ENCODE measurements at places on chromosomes 4 and X.

DNA sequence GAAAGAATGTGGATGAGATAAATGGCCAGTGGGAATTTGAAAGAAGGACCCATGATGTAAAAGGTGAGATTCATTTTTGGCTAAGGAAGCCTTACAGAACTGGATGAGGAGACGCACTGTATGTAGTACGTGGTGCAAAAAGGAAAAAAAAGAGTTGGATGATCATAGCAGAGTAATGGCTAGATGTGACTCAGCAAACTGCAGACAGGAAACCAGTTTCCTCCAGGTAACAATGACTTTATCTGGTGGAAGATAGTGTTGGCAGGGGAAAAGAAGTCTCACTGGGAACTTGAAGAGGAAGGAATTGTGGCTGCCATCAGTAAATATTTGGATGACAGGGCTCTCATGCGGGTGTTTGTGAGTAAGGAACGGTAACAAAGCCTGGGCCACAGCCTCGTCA is 243.2 kb downstream of the CPE start:
- H3K36me3 ChIP-seq, result no peaks in the 10 kb centered on the region
- H3K27me3 ChIP-seq, result no peaks in the 10 kb centered on the region
- DNase-seq, result no peak

DNA sequence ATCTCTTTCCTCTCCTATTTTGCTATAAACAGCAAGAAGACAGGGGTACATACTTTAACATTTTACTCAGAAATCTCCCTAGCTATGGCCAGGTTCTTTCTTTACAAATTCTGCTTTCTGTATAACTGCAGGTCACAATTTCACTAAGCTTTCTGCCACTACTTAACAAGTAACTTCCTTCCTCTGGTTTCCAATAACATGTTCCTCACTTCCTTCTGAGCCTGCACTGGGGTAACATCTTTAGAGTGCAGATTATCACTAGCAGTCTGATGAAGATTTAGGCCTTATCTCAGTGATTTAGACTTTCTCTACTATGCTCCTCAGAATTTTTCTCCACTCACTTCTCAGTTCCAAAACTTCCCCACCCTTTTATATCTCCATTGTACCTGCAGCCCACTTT is 1930.5 kb upstream of the AGA start:
- H3K27ac ChIP-seq, result no peak overlapping the region
- no peaks in the 10 kb centered on the region for H3K4me1 ChIP-seq
- no peaks in the 10 kb centered on the region for H3K27me3 ChIP-seq
- H3K36me3 ChIP-seq, result no peaks in the 10 kb centered on the region

GRCh38 chr4:6232836-6233785 is 32.8 kb upstream of the JAKMIP1 start:
- H3K4me1 ChIP-seq, result no peaks in the 10 kb centered on the region
- DNase-seq, result peak; percentile 50

DNA sequence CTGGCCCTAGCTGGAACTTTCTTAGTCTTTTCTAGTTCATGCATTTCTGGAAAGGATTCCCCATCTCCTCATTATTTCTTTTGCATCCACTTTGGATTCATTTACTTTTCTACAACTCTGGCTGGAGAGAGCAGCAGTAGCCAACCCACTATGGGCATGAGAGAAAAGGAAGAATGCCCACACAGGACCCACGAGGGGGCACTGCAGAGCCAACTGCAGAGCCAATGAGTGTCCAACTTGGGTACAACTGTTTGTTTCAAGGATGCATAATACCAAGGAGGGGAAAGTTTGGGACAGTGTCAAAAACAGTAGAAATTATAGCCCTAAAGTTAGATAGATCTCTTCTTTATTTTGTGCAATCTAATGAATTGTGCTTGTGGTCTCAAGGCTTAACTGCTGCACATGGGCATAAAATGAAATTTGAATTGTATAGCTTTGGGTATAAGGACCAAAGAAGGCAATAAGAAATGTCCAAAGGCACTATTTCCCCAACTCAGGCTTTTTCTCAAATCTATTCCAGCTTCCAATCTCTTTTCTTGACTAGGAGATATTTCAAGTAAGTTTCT is 230.6 kb downstream of the NSUN7 start:
- H3K4me3 ChIP-seq, result no peak overlapping the region
- no peaks in the 10 kb centered on the region for H3K27me3 ChIP-seq
- no peaks in the 10 kb centered on the region for H3K4me1 ChIP-seq
- no peaks in the 10 kb centered on the region for H3K36me3 ChIP-seq
- H3K27ac ChIP-seq, result no peak overlapping the region
- peak; percentile 79 for DNase-seq

DNA sequence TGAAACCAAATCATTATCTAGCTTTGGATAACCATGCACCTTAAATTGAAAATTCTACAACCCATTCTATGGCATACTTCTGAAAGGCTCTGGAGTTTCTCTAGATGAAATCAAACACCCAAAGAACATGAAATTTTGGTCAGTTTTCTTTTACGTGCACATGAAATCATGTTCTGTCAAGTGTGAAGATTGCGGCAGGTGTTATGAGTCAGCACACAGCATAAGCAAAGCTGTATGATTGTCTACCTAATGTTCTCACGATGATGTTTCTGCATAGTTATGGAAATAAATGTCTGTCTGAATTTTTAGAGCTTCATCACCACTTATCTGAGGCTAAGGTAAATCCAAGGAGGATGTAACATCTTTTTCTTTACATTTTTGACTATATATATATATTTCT is 495.3 kb downstream of the IL1RAPL1 start:
- H3K27ac ChIP-seq, result no peak overlapping the region
- no peak for DNase-seq
- H3K4me3 ChIP-seq, result no peak overlapping the region
- H3K27me3 ChIP-seq, result no peaks in the 10 kb centered on the region
- no peaks in the 10 kb centered on the region for H3K4me1 ChIP-seq

DNA sequence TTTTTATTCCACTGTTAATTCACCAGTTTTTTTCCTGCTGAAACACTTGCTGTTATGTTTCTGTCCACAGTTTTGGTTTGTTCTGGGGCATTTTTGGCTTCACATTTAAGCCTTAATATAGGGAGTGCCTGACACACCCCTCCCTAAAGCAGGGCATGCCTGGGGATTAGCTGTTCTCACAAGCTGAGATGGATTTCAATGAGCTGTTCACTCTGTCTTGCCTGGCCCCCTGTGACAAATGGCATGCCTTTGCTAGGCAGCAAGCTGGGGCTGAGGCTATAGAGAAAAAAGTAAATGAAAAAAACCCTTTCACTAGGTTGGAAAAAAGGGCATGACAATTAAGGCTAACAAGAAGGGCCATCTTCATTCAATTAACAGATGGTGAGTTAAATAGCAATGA is 22.4 kb downstream of the LPAR4 start:
- no peaks in the 10 kb centered on the region for H3K36me3 ChIP-seq
- no peak overlapping the region for H3K4me3 ChIP-seq
- no peak for DNase-seq
- H3K4me1 ChIP-seq, result no peaks in the 10 kb centered on the region

DNA sequence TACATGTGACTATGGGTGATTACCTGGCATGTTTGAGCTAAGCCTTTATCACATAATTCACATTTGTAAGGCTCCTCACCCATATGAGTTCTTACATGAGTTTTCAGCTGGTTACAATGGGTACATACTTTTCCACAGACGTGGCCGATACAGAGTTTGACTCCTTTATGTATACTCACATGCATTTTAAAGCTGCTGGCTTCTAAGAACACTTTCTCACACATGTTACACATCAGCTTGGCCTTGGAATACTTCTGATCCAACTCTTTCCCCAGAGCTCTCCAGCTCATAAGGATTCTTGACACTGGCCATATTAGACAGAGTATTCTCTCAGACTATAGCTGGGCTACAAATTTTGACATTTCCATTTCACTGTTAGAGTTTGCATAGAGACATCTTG is 66.3 kb downstream of the TAB3 start:
- H3K27me3 ChIP-seq, result no peaks in the 10 kb centered on the region
- DNase-seq, result no peak
- H3K4me1 ChIP-seq, result no peaks in the 10 kb centered on the region
- no peak overlapping the region for H3K27ac ChIP-seq

DNA sequence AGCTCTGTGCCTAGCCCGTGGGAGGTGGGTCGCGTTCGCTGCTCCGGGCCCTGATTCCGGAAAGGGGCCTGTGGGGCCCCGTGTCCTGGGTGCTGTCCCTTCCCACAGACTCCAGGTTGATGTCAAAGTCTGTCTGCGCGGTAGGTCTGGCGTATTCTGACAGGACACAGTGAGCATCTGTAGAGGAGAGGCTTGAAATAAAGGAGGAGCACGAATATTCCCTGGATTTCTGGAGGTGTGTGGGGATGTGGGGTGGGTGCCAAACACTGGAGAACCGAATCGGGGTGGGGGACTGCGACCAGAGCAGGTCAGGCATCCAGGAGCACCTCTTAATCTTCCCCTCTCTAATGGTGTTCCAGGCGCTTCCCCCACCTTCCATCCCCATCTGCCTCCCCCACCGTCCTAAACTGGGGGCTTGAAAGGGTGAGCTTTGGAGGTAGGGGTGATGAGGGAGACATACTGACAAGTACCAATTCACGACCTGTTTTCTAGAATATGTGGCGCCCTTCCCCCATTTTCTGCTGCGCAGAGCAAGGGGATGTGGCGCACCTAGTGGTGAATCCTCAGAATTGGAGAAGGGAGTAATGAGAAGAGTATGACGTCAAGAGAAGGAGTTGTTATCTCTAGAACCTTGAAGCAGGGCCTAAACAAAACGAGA is 877 bp downstream of the GPRASP1 start:
- DNase-seq, result peak; percentile 66
- no peaks in the 10 kb centered on the region for H3K27me3 ChIP-seq
- H3K4me1 ChIP-seq, result no peaks in the 10 kb centered on the region
- H3K36me3 ChIP-seq, result no peaks in the 10 kb centered on the region
- peak overlapping the region; percentile 73 for H3K4me3 ChIP-seq
- no peak overlapping the region for H3K27ac ChIP-seq

- H3K4me1 ChIP-seq, result peaks cover 3% of the 10 kb centered on the region
- H3K36me3 ChIP-seq, result no peaks in the 10 kb centered on the region
- H3K27ac ChIP-seq, result no peak overlapping the region
- no peak for DNase-seq
Measured at GRCh38 chr4:74316397-74316796, 8.1 kb downstream of the EPGN start.

- no peaks in the 10 kb centered on the region for H3K36me3 ChIP-seq
- H3K27ac ChIP-seq, result no peak overlapping the region
- no peaks in the 10 kb centered on the region for H3K4me1 ChIP-seq
- H3K27me3 ChIP-seq, result no peaks in the 10 kb centered on the region
- DNase-seq, result no peak
Measured at GRCh38 chrX:106042296-106042695, 3.8 kb upstream of the SERPINA7 start.

DNA sequence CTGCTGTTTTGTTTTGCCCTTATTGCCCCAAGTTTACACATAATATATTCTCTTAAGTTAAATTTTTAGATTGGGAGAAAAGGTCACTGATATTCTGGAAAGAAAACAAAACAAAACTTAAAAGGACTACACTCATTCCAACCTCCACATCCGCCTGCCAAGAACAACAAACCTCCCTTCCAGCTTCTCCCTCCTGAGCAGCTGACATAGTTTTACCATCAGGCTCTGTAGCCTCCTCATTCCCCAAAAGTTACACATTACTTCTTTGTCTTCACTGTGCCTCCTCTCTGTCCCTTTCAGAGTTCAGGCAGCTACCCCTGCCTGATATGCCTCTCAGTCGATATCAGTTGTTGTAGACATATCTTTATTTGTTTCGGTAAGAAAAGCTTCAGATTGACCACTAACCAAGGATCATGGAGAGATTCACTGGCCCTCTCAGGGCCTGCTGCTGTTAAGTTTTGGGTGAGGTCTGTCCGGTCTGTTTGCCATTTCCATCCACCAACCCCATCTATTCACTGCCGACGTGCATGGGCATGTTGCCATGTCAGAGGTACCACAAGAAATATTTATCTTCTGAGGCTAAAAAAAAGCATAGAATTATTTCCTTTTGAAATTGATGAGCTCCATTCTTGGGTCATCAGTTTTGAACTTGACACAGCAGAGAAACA is 164.1 kb downstream of the GASK1B start:
- H3K27ac ChIP-seq, result no peak overlapping the region
- H3K36me3 ChIP-seq, result no peaks in the 10 kb centered on the region
- DNase-seq, result no peak

GRCh38 chrX:9534686-9535085 is 69.8 kb downstream of the TBL1X start:
- H3K27me3 ChIP-seq, result no peaks in the 10 kb centered on the region
- H3K4me1 ChIP-seq, result no peaks in the 10 kb centered on the region
- no peak for DNase-seq
- H3K4me3 ChIP-seq, result no peak overlapping the region
- peak overlapping the region; percentile 24 for H3K27ac ChIP-seq

- no peak overlapping the region for H3K27ac ChIP-seq
- H3K4me3 ChIP-seq, result no peak overlapping the region
- H3K36me3 ChIP-seq, result no peaks in the 10 kb centered on the region
- peaks cover 23% of the 10 kb centered on the region for H3K27me3 ChIP-seq
Measured at GRCh38 chrX:152876931-152877840, 20.7 kb upstream of the ZNF185 start.

DNA sequence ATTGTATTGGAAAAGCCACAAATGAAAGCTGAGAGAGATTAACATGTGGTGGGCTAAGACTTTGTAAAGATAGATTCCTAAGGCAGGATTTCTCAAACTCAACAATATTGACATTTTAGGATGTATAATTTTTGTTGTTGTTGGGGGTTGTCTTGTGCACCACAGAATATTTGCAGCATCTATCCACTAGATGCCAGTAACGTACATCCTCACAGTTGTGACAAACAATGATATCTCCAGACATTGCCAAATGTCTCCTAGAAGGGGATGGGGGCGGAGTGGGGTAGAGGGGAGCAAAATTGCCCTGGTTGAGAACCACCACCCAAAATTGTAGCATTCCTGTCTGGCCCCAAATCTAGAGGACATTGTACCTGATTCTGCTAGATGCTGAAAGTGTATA is 14.7 kb upstream of the CBR4 start:
- DNase-seq, result no peak
- no peaks in the 10 kb centered on the region for H3K4me1 ChIP-seq
- H3K36me3 ChIP-seq, result no peaks in the 10 kb centered on the region
- H3K4me3 ChIP-seq, result no peak overlapping the region
- no peak overlapping the region for H3K27ac ChIP-seq

DNA sequence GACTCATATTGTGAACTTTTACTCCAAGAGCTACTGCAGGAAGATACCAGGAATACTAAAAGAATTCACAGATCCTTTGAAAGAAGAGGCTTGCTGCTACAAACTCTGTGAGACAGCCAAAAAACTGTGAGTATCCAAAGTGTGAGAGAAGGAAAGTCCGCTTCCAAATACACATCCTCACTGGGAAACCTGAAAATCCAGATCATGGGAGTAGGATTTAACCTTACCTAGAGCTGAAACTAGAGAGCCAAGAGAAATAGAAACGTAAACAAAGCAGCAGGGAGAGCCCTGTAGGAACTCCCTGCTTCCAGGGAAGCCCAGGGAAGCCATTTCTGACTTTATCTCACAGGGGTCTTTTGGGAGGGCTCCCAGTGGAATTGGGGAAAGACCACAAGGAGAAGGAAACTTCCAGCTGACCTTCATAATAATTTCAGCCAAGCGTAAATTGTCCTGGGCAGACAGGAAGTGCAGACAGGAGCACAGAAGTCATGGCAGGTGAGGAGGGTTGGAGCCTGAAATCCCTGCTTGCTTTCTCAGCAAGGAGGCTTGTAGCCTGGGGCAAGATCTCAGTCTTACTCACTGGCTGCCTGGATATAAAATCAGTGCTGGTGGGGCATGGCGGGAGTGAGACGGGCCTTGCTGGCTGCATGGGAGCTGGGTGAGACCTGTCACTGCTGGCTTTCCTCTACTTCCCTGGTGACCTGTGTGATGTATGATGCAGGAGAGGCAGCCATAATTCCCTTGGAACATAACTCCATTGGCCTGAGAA is 26.2 kb upstream of the NFKB1 start:
- no peaks in the 10 kb centered on the region for H3K36me3 ChIP-seq
- H3K27me3 ChIP-seq, result no peaks in the 10 kb centered on the region
- DNase-seq, result no peak

- peak; percentile 60 for DNase-seq
- no peaks in the 10 kb centered on the region for H3K27me3 ChIP-seq
- H3K27ac ChIP-seq, result no peak overlapping the region
Measured at GRCh38 chr4:2484993-2485392, 16.1 kb downstream of the RNF4 start.
